ENCODE measurements at places on chromosomes 4 and X.

DNA sequence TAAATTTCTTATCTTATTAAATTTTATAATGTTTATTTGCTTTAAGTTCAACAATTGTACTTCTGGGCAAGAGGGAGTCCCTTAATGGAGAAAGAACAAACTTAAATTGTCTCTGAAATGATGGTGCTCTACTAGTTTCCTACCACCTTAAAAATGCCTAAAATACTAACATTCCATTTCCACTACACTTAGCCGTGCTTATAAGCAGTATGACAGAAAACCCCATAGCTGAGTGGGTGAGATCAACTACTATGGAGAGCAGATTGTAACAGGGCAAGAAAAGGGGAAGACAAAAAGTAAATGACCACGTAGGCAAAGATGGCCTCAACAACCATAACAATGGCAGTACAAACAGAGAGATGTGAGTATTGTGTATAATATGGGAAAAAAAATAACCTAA lies 35.0 kb downstream of the RFC1 start:
- DNase-seq: no peak

GRCh38 chr4:82594456-82594855 lies 32.7 kb upstream of the TMEM150C start:
- DNase-seq: no peak

DNA sequence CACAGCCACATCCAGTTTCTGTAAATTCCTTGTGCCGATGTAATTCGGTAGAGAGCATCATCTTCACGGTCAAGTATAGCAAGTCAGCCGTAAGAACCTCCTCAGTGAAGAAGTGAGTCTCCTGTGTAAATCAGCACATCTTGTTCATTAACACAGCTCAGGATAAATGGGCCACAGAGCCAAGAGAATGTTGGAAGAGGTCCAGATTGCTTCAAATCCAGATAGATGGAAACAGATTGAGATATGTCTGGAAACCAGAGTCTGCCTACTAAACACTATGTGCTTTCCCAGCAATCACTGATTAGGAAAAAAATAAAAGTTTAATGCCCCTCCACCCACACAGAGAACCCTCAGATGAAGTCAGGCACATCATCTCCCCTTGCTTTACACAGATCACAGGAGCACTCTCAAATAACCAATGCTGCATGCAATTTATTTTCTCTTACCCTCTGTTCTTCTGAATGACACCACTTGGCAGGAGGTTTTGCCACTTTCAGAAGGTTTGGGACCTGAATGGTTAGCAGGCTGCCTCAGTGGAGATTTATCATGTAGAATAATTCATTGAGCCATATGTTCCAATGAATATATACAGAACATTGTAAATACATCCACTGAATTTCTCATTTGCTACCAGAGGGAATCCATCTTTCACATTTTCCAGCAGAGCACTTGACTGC lies 357.7 kb downstream of the C4orf33 start:
- no peak for DNase-seq

DNA sequence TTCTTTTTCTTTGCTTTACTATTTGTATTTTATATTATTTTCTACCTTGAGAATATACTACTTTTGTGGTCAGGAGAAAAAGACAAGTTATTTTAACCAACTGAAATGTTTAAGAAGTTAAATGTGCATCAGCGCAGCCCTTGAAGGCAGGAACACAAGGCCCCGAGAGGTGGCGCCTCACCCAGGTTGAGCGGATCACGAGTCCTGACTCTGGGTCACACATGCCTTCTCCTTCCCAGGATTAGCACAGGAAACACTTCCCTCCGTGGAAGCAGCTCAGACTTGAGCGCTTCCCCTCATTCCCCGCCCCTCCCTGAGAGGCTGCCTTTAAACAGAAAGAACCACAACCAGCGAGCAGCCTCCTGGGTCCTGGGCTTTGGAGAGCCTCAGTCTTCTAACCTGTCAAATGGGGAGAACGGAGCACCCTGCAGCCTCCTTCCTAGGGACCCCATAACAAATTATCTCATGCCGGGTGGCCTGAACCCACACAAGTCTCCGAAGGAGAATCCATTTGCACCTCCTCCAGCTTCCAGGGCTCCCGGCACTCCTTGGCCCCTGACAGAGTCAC lies 217.6 kb downstream of the AFAP1 start:
- DNase-seq: no peak

All from naive thymus-derived CD4-positive, alpha-beta T cell (primary cell).